Activated CD4-positive, alpha-beta T cell treated with anti-CD3 and anti-CD28 coated beads for 36 hours (primary cell): ENCODE measurements at places on chromosomes 2 and 18.

DNA sequence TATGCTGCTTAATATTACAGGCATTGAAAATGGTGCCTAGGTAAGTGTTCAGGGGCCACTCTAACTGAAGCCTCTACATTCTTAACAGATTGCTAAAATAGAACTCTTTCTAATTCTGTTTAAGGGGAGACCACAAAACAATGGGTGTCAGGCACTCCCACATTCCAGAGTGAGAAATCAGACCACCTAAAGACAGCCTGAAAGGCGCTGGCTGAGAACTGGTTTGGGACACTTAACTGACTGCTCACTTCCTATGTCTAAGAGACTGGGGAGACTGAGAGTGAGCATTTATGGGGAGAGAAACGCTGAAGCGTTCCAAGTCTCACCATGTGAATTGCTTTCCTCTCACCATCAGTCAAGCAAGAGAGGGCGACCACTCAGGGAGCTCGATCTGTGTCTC, 108.8 kb upstream of the ITGB6 start:
- DNase-seq, result no peak

DNA sequence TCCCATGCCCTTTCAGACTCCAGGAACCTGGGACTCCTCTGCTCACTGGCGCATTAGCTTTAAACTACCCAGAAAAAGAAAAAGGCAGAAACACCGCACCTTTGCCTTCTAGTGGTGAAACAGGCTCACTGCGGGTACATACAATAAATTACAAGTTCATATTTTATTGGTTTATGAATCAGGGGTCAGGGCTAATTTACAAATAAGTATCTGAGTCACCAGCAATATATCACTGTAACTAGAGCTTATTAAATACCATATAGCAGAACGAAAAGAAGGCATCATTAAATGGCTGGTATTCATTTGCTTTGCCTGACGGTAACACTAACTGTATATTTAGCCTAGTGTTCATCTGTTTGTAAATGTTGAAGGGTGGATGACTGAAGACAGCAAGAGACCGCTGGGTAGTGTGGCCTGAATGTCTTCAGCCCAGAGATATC, 26.9 kb upstream of the DTNB start:
- peak; percentile 47 for DNase-seq

- DNase-seq, result no peak
Measured at GRCh38 chr2:202060218-202060617, 12.8 kb upstream of the KIAA2012 start.

DNA sequence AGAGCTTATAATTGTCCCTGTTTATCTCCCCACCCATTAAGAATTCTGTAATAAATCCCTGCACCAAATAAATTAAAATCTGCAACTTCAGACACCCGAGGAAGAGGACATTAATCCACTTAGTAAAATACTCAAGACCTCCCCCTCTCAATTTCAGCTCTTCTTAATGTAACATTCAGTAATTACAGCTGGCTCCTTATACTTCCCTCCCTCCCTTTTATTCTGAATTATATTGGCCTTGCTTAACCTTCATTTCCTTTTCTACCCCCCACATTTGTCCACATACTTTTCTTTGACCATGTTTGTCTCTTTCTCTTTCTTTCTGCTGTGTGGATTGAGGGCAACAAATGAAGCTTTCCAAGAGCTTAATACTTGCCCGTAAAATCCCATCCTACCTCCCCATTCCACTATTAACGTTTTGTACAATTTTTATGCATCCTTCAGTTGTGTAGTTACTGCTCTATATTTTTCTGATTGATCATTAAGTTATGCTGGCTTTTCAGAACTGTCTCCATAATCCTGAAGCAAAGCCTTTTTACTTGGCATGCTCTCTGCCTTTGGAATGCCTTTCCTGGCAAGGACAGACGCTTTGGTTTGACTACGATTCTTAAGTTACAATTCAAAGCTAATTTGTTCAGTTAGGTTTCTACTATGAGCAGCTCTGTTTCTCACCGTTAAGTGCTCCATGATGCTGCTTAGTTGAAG, 580.1 kb downstream of the ZEB2 start:
- DNase-seq, result no peak

DNA sequence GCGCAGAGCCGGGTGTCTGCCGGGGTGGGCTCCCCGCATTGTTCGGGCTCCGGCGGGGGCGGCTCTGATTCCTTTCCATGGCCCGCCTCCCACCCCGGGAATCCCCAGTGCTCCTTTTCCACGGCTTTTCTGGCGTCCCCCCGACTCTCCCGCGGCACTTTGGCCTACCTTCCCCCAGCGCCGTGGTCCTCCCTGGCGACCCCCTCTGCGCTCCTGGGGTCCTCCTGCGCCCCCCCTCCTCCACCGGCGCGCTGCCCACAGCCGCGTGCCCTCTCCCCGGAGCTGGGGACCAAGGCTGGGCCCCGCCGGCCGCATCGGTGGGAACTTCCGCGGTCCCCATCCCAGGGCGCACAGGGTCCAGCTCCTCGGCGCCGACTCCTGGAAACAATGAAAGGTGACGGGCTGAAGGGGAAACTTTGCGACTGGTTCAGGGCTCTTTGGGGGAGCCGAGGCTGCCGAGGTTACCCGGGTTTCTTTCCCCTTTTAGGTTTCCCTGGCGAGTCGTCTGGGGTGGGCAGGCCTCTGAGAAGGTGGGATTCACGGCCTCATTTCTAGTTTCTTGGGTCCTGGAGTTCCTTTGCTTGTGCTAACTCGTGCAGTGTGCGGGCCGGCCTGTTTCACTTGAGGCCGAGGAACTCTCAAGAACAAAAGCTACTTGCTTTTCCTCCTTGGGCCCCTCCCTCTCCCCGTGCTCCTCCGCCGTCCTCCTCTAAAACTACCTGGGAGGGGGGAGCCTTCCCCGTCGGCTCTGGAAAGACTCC, 2.2 kb downstream of the TGIF1 start:
- DNase-seq, result peak; percentile 66

GRCh38 chr2:7028846-7029245, 111.6 kb downstream of the RNF144A start:
- no peak for DNase-seq

GRCh38 chr2:109405873-109406272, 207.9 kb downstream of the SEPTIN10 start:
- DNase-seq, result no peak

DNA sequence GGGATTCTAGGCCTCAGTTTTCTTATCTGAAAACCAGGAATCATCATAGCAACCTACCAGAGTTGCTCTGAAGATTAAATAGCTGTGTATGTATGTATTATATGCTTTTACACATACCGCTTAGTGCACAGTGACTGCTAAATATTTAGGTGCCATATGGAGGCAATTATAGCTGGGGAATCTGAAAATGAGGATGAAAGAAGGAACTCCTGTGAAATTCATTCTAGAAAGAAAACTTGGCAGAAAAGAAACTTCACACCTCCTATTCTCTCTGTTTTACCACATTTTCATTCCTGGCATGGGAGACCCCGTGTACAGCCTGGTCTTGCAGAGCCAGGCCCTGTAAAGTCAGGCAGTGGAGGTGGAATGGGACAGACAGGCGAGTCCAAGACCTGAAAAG, 862.4 kb downstream of the CNTNAP5 start:
- no peak for DNase-seq

DNA sequence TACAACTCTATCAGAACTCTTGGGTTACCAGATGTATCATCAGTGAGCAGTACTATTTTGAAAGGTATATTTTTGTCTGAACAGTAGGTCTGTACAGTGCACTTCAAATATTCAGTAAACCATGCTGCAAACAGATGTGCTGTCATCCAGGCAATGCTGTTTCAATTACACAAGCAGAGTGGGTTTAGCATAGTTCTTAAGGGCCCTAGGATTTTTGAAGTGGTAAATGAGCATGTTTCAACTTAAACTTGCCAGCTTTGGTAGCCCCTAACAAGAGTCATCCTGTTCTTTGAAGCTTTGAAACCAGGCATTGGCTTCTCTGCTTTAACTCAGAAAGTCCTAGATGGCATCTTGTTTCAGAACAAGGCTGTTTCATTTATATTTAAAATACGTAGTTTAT, 1519.9 kb downstream of the SUCLG1 start:
- no peak for DNase-seq

GRCh38 chr18:56570978-56571377, 67.4 kb downstream of the TXNL1 start:
- no peak for DNase-seq

- DNase-seq, result no peak
Measured at GRCh38 chr2:222745836-222746559, 74.5 kb downstream of the MOGAT1 start.
